AG09319 (cell line): ENCODE measurements at places on chromosomes 11 and 22.

DNA sequence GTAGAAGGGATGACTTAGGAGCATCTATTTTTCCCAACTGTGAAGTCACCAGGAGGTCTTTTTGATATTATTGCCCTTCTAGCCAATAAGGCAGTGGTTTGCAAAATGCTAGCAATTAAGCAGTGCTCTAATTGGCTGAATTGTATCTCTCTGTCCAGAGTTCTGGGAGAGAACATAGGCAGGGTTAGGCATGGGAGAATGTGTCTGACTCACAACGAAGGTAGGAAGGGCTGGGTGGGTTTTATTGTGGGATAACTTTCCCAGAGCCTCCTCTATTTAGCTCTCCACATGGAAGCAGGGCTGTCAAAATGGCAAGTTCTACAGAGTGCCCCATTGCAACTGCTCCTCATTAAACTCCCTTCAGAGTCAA is 415.9 kb upstream of the CADM1 start:
- no peak for DNase-seq

GRCh38 chr11:64247729-64248531 is 1.2 kb upstream of the PPP1R14B start:
- no peak for DNase-seq

- no peak for DNase-seq
Observed at GRCh38 chr11:40188848-40189247, 1270.6 kb downstream of the LRRC4C start.

DNA sequence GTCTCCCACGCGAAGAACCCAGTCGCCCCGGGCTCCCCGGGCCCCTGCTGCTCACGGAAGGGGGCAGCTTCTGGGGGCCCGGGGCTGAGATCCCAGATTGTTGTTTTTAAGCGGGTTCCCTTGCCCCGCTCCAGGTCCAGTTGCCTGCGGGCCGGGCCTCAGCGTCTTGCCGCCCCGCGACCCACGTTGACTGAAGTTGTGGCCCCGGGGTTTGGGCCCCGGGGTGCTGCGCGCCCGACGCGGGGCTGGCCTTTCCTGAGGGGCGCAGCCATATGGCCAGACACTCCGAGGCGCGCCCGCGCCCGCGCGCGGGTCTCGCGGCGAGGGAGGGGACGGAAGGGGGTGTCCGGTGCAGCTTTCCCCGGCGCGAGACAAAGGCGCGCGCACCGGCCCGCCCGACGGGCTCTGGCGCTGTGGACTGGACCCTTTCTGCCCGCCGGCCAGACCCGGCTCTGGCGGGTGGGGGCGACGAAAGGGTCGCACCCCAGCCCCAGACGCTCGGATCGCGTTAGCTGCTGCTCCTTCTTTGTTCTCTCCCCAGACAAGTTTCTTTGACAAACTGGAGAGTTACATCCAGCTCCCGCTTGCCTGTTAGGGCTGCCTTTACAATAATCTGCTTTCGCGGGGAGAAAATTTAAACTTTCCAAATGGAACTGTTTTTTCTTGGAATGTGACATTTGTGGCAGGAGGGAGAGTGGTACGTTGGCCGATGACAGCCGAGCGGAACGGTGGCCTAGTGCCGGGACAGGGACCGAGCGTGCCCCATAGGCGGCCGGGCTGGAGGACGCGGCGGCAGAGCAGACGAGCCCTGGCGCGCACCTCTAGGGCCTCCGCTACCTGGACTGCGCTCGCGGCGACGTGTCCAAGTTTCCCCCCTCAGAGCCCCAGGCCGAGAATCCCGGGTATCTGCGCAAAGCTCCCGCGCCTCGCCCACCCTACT is 716 bp downstream of the AMOTL1 start:
- DNase-seq = no peak

GRCh38 chr11:44597358-44598012 is 32.0 kb downstream of the CD82 start:
- no peak for DNase-seq
